Stimulated activated CD8-positive, alpha-beta memory T cell treated with anti-CD3 and anti-CD28 coated beads, Interleukin-7, amount 100 ng/mL, for 1 hour (primary cell): ENCODE measurements at places on chromosomes 1 and 21.
A peak's percentile ranks its signal among the peaks of the same experiment; 100 is the strongest.

- no peak for DNase-seq
These were observed 32.1 kb downstream of the MDM4 start for GRCh38 chr1:204548265-204548664.

DNA sequence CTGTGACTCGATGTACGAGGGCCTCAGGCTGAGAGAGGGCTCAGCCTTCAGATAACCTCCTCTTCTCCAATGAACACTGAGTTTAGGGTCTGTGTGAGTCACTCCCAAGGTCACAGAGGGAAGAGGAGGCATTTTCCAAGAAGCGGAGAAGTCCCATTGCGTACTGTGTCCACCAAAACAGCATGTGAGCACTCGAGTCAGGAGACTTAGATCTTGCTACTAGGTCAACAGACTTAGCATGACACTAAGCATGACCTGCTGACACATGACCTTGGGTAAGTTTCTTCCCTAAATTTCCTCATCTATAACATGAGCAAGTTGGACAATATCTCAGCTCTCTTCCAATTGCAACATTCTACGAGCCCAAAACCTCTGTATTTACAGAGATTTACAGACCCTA, 68.0 kb downstream of the PLPP3 start:
- no peak for DNase-seq

GRCh38 chr1:203593723-203594122, 32.9 kb upstream of the ATP2B4 start:
- peak; percentile 45 for DNase-seq

- no peak for DNase-seq
These were observed 152.7 kb upstream of the CAMK1G start for GRCh38 chr1:209430821-209431259.

GRCh38 chr1:44860331-44860730, 17.3 kb upstream of the PTCH2 start:
- no peak for DNase-seq

DNA sequence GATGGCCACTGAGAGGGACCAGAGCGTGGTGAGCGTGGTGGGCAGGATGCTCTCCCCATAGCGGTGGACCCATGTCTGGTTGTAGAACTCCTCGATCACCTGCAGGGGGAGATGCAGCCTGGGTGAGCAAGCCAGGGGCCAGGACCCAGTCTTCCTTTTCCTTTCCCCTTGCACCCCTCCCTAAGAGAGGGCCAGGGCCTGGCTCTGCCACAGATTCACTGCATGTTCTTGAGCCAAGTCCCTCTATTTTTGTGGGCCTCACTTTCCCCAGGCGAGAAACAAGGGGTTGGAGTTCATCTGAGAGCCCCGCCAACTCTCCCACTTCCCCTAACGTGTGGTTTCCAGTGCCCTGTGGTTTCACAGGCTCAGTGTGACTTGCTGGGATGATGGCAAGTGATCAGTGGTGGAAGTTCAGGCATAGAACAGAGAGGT, 27.5 kb downstream of the SLC2A1 start:
- DNase-seq = no peak

GRCh38 chr1:15128520-15129313, 24.8 kb upstream of the TMEM51 start:
- DNase-seq = peak; percentile 60

GRCh38 chr1:19793360-19794046, 6.2 kb downstream of the TMCO4 start:
- no peak for DNase-seq

GRCh38 chr1:7931446-7931812, 9.2 kb downstream of the TNFRSF9 start:
- no peak for DNase-seq

DNA sequence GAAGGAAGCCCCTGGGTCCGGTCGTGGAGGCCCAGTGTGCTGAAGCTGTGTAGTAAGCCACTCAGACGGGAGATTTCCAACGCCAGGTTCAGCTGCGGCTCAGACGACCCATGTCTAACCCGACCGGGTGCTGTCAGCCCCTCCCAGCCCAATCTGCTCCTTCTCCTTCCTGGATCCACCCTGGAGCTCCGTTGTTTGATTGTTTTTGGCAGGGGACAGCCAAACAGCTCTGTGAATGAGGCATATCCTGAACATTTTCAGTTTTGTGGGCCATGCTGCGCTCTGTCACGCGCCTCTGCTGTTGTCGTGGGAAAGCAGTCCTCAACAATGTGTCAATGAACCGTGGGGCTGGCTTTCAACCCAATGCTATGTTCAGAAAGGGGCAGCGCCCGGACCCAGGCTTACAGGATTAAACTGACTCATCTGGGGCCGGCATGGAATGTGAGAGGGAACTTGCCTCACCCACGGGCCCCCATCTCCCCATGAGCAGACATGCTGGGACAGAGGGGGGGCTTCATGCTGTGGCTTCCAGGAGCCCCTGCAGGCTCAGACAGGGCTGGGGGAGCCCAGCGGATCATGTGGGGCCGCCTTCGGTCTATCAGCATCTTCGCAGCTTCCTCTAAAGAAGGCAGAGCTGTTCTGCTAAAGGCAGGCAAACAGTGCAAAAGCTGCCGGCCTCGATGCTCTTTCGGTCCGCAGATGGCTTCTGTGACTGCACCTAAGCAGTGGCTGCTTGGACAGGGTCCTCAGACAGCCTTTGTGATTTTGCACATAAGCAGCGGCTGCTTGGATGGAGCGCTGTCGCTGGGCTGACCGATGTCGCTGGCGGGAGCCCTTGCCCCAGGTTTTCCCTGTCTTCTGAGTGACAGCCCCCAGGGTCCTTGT, 101.7 kb downstream of the RIPK4 start:
- DNase-seq = no peak

DNA sequence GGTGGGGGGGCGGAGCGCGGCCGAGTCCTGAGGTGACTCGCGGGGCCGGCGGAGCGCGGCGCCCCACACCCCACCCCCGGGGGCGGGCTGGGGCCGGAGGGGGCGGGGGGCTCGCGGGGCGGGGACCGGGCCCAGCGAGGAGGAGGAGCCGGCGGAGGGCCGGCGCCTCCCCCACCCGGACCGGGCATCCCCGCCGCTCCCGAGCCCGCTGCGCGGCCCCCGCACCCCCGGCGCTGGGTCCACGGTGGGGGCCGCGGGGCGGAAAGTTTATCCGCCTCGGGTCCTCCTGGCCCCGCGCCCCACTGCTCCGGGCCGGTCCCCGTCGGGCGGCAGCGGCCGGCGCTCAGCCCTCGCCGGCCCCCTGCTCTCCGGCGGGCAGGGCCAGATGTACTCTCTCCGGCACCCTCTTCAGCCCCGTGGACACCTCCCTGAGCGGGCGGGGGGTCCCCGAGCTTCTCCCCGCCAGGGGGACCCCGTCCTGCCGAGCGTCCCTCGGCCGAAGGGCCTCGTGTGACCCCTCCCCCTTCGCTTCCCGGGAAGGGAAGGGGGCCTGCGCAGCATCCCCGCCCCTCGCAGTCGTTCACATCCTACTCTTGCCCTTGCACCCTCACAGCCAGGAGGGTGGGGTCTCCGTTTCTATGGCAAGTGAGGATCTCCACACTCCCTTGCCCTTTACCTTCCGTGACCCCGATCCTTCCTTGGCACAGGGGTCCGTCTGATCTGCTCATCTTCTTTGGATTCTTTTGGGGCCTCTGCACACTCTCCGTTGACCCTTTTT, 663 bp downstream of the CAMTA1 start:
- DNase-seq = peak; percentile 5

- DNase-seq = no peak
These were observed 88.0 kb upstream of the ZNF648 start for GRCh38 chr1:182149411-182149965.

- DNase-seq = no peak
These were observed 126.0 kb upstream of the IPO9 start for GRCh38 chr1:201702936-201703335.

DNA sequence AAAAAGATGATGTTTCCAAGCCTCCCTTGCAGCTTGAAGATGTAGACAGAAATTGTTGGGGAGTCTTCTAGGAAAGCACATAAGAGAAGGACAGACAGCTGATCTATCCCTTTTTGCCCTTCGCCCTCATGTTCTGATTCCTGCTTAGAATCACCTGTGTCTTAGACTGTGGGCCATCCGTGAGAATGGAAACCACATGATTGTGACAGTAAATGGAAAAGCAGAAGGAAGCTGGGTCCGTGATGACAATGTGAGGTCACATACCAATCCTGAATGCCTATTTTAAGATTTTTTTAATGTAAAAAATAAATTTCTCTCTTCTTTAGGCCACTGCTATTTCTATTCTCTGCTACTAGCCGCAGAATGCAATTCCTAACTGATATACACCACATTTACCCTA, 67.7 kb upstream of the C1orf87 start:
- DNase-seq = no peak

DNA sequence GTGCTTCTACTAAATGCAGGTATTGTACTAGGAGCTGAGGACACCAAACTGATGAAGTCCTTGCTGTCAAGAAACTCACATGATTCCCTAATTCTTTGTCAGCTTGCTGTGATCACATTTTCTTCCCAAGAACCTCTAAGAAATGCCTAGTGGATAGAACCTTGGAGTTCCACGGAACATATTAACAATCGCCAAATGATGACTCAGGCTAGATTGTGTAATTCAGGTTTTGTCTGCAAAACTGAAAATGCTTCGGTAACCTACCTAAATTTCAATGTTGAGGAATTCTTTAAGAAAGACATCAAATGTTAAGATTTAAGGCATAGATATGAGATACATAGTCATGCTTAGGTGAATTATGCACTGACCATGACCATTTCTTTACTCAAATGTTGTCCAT, 1.7 kb upstream of the GADD45A start:
- DNase-seq = no peak

DNA sequence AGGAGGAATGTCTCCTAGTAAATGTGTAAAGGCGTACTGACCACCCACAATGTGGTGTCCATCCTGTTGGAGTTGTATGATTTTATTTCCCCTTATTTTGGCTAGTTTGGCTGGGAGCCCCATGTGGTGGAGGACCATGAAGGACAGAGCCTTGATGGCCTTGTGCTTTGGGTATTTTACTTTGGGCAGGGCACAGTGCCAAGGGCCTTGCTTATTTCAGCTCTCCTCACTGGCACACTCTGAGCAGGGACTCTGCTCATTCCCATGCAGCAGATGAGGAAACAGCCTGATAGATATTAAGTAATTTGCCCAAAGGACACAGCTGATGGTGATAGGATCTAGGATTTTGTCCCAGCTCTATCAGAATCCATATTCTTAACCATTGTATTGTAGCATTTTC, 50.2 kb downstream of the SMYD2 start:
- no peak for DNase-seq

DNA sequence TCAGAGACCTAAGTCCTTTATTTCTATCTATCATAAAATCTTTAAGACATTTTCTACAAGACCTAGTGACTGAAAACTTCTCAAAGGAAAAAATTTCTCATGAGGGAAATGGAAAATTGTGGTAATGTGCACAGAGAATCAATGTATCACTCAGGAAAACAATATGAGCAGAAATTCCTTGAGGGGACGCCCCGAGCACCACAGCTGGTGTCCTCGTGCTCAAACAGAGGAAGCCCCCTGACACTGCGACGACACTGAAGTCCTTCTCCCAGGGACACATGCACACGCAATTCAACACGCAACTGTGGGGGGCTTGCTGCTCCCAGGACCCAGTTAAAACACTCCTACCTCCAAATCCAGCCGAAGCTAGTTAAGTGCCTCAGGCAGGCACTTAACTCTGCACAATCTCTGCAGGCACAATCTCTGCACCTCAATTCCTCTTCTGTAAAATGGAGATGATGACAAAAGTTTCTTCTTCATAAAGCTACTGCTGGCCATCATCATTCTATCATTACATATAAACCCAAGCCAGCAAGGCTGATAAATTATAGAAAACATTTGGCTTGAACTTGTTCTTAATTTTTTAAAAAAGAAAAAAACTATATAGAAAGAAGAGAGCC, 16.0 kb downstream of the ZBTB17 start:
- DNase-seq = no peak

DNA sequence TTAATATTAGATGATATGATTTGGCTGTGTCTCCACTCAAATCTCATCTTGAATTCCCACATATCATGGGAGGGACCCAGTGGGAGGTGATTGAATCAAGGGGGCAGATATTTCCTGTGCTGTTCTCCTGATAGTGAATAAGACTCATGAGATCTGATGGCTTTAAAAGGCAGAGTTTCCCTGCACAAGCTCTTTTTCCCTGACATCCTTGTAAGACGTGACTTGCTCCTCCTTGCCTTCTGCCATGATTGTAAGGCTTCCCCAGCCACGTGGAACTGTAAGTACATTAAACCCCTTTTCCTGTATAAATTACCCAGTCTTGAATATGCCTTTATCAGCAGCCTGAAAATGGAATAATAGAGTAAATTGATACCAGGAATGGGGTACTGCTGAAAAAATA, 13.3 kb upstream of the F13B start:
- no peak for DNase-seq

- DNase-seq = no peak
These were observed 114.2 kb downstream of the EDEM3 start for GRCh38 chr1:184640505-184640904.

DNA sequence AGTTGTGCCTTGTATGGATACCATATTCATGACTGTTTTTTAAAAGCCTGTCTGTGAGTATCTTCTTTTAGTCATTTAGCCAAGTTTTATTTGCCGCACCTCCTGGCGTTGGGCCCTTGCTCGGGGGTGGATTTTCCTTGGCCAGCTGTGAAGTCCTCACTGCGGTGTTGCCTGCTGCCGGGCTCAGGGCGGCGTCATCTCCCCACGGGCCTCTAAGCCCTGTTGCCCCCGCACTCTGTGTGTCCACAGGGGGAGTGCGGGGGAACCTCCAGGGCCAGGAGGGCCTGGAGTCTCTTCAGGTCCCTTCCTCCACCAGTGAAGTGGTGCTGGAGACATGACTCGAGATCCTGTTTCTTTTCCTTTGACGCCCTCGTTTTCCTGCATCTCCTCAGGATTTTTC, 65.8 kb upstream of the DIP2A start:
- no peak for DNase-seq

- DNase-seq = no peak
These were observed 175.0 kb downstream of the VAV3 start for GRCh38 chr1:107789817-107790524.

GRCh38 chr1:32871364-32872191, 866 bp upstream of the FNDC5 start:
- no peak for DNase-seq

DNA sequence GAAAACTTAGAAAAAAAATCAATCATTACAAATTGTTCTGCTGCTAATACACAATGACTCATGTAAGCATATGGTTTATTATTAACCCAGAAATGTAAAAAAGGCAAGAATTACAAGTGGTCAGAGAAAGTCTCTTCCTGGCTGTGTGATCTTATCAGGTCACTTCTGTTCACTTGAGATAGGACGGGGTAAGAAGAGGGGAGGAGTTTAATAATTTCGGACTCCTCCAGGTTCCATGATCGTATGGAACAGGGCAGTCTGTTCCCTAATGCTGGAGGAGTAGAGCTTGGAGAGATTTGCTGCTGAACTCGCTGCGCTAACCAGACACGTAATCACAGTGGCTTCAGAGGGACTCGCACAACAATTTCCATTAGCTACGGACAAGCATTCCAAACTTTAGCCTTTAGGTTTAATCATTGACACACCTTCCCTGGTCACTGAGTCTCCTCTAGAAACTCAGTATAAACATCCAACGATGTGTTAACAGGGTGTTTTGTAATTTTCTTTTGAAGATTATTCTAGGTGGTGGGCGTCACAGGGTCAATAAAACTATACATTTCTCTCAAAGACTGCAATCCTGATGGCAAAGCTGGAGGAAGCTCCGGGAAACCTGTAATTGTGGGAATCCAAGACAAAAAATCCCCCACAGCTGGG, 1.3 kb downstream of the CRYZ start:
- no peak for DNase-seq
